Globus pallidus (tissue), 1 donor: ENCODE measurements at places on chromosomes 2 and 18.

DNA sequence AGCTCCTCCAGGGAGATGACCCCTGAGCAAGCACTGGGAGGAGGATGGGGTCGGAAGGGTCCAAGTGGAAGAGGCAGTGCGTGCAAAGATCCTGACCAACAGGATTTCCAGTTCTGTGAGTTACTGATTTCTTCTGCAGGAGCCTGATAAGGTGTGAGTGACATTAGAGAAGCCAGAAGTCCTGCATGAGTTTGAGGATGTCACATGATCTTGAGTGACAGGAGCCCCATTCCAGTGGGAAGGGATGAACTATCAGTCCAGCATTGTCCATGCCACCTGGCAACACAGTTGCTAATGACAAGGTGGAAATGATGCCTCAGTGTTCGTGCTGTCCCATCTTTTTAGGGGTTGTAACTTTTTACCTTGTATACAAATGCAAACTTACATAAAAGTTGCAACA is 285.1 kb upstream of the HDAC4 start:
- DNase-seq = no peak

GRCh38 chr18:75802681-75803080 is 375.2 kb upstream of the SMIM21 start:
- no peak for DNase-seq

GRCh38 chr2:232238108-232238507 is 140.4 kb upstream of the ALPP start:
- DNase-seq = no peak

DNA sequence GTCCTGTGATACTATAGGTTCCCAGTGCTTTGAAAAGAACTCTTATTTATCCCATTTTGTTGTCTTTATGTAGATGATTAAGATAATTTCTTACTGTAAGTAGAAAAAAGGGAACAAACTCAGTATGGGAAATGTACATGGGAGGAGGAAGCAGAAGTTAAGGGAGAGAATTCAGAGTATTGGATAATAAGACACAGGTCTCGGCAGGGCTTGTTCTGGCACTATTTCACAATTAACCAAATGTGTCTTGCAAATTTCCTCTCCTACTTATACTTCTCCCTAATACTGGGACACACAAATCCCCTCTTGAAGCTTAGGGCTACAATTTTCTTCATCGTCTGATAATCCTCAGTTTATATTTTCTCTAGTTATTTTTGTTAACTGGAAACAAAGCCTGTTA is 744.0 kb downstream of the ADCYAP1 start:
- no peak for DNase-seq

- DNase-seq = no peak
These were observed 4.0 kb downstream of the HES6 start for GRCh38 chr2:238235856-238236255.

- DNase-seq = no peak
These were observed 24.2 kb upstream of the CXXC1 start for GRCh38 chr18:50311650-50312049.

- no peak for DNase-seq
These were observed 393.1 kb upstream of the LYPD1 start for GRCh38 chr2:133062931-133063665.

GRCh38 chr2:26491563-26492167 is 13.7 kb upstream of the OTOF start:
- DNase-seq = no peak

GRCh38 chr2:191611614-191612013 is 66.3 kb upstream of the NABP1 start:
- DNase-seq = peak; percentile 45
